ENCODE measurements at places on chromosomes 12 and 14.

GRCh38 chr12:54631551-54631950, 3.1 kb downstream of the LACRT start:
- DNase-seq = no peak

GRCh38 chr12:4567073-4567881, 5.3 kb downstream of the DYRK4 start:
- no peak for DNase-seq

DNA sequence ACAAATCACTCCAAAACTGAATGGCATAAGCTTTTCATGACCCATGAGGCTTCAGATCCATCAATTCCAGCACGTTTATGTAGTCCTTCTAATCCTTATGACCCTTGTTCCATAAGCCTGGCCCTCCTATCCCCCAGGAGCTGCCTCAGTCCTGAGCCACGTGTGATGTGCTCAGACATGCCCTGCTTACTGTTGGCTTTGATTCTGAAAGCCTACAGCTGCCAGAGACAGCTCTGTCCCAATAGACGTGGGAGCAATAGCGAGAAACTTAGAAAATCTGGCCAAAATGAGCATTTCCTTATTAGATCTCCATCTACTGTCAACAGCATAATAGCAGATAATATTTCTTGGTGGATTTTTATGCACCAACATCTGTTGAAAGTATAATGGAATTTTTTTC, 33.2 kb downstream of the DUSP6 start:
- no peak for DNase-seq

DNA sequence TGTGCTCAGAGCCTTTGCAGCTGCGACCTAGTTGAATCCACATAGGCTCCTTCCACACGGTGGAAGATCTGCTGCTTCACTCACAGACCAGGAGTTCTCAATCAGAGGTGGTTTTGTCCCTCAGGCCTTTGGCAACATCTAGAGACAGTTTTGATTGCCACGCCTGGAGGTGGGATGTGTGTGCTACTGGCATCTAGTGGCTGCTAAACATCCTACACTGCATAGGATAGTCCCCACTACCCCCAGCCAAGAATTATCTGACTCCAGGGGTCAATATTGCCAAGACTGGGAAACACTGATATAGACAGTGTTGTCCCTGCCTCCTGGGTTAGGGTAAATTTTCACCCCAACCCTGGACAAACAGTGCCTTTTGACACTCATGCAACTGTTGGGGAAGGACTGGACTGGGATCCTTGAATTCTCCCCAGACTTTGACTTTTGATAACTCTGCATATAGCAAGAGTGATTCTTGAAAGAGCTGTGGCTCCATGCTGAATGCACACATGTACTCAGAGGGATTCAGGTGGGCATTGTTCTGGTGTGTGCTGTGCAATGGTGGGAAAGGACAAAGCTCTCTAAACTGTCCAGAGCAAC, 39.8 kb downstream of the BAZ2A start:
- DNase-seq = no peak

DNA sequence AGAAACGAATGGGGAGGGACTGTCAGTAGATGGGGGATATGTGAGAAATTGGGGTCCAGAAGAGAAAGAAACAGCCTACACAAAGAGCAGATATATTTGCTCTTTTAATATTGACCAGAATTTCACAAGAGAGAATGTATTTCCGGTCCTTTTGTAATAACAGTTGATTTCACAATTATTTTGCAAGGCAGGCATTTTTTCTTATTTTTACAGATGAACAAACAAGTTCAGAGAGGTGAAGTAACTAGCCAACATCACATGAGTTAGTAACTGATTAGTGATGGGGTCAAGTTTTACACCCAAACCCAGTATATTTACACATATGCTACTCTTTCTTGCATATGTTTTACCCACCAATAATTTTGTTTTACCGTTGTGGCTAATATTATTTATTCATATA, 188.2 kb downstream of the NAV3 start:
- DNase-seq = no peak

- no peak for DNase-seq
These were observed 108.6 kb downstream of the FOXN3 start for GRCh38 chr14:89308232-89308959.

GRCh38 chr12:27999521-27999920, 27.0 kb upstream of the PTHLH start:
- no peak for DNase-seq

DNA sequence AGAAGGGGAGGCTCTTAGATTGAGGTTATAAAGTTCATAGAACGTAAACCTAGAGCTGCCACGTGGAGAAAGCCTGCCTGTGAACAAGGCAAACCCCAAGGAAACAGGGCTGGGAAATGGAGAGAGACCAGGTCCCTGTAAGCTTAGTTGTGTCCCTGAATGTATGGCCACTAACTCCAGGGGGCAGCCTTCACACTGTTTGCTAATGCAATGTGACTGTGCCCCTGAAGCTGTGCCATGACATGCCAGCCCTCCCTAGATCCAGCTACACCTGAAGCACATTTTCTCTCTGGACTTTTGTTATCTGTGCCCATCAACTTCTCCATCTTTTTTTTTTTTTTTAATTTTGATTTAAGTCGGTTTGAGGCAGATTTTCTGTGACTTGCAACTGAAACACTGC, 60.6 kb upstream of the TMCC3 start:
- no peak for DNase-seq

GRCh38 chr14:59632381-59632780, 55.8 kb upstream of the CCDC175 start:
- peak; percentile 37 for DNase-seq

- peak; percentile 26 for DNase-seq
These were observed 24.8 kb downstream of the CLECL1 start for GRCh38 chr12:9707864-9708808.

DNA sequence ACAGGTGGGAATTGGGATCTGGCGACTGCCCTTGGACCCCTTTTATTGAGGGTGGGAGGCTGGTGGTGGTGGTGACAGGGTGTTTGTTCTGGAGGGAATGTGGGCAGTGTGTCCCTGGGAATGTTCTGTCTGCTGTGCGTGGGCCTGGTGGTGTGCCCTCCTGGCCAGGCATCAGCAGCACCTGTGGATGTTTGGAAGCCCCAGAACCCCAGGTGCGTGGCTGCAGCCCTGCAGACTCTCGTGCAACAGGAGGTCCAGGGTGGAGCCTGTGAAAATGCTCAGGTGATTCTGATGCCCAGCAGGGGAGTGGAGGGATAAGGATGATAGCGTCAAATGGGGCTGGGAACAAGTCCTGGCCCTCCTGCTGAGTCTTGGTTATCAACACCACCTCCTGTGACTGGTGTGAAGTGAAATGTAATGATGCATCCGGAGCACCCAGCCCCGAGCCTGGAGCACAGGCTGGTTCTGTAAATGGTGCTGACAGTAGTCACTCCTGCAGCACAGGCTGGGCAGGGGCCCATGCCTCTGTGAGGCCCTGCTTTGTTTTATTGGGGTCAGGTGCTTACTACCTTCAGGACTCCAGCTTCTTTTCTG, 176.6 kb downstream of the TSPAN9 start:
- DNase-seq = no peak

- DNase-seq = no peak
These were observed 95.2 kb upstream of the OR4E1 start for GRCh38 chr14:21768875-21769257.

DNA sequence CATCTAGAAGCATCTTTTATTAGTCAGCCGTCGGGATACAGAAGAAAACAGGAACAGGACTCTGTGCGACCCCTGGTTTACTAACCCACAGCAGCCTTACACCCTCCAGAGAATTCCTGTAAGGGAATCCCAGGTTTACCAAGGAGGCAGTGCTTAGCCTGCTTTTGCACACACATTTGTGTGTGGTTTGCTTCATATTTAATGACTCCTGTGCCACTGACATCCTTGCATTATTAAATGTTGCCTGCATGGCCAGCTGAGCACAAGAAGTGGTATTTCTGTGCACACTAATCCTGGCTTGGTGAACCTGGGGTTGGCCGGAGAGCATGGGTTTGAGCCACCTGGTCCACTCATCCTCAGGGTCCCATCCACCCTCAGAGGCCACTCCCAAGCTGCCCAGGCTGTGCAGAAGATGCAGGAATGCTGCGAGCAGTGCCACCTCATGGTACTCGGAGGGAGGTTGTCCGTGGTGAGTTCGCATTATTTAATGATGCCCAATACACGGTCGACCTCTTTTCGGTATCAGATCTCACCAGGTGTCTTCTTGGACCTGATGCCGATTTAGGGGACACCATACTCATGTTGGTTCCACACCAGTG, 152.4 kb upstream of the RTL1 start:
- DNase-seq = no peak
